ENCODE measurements at places on chromosomes 5 and 9. TPM values are rescaled to one million over a fixed set of nuclear protein-coding genes. Genes with fewer than 3 reads are reported as not detected.

DNA sequence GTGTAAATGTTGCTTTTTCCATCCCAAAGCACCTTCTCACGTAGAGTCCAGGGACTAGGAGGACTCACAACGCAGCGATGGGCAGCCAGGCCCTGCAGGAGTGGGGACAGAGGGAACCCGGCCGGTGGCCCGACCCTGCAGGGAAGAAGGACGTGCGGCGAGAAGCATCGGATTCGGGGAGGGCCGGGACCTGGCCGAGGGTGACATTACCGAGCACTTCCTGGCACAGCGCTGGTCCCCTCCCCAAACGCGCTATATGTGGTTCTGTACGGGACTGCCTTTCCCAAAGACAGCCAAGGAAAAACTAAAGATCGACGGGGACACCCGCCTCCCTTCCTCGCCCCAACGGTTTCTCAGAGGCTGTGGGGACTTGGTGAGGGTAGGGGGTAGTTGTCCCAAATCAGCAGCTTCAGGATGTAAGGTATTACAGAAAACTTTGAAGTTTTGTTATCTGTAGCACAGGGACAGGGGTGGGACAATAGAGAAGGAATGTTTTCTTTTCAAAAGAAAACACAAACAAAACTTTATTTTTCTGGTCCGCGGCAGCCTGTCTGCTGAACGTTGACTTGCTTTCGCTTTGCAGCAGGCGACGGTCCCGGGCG, 887 bp upstream of the MAP3K1 start:
- peak overlapping the region; percentile 84 for H3K4me3 ChIP-seq
- peak overlapping the region; percentile 91 for H3K27ac ChIP-seq
- H3K4me1 ChIP-seq: peaks cover 35% of the 10 kb centered on the region

DNA sequence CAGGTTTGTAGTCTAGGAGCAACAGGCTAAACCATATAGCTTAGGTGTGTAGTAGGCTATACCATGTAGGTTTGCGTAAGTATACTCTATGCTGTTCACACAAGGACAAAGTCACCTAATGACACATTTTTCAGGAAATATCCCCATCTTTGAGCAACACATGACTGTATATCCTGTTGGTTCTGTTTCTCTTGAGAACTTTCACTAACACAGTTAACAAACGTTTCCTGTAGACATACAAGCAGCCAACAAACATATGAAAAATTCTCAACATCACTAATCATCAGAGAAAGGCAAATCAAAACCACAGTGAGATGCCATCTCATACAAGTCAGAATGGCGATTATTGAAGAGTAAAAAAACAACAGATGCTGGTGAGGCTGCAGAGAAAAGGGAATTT, 68.2 kb downstream of the NR2F1-AS1 start:
- H3K4me3 ChIP-seq: no peak overlapping the region
- H3K27me3 ChIP-seq: no peaks in the 10 kb centered on the region
- H3K4me1 ChIP-seq: no peaks in the 10 kb centered on the region

DNA sequence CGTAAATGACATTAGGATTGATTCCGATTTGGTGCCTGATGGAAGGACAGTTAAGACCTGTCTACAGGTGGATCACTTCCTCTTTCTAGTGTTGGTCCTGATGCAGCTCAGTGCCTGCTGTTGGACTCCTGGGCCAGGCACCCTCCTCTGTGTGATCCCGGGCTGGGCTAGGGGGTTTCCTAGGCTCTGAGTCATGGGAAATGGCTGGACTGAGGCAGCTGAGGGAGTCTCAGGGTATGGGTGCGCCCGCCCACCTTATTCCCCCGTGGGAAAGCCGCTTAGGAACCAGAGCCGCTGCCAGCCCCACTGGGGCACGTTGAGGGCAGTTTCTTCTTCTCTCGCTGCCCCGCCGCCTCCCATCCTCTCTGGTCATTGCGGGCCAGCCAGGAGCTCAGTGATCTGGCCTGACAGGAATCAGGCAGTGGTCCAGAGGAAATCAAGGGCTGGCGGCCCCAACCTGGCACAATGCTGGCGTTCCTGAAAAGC, 12.9 kb downstream of the TCF7 start:
- DNase-seq: no peak
- H3K4me3 ChIP-seq: no peak overlapping the region
- H3K27me3 ChIP-seq: no peaks in the 10 kb centered on the region
- no peaks in the 10 kb centered on the region for H3K36me3 ChIP-seq

CCDC127 gene
- 10.2 TPM for total RNA-seq

DNA sequence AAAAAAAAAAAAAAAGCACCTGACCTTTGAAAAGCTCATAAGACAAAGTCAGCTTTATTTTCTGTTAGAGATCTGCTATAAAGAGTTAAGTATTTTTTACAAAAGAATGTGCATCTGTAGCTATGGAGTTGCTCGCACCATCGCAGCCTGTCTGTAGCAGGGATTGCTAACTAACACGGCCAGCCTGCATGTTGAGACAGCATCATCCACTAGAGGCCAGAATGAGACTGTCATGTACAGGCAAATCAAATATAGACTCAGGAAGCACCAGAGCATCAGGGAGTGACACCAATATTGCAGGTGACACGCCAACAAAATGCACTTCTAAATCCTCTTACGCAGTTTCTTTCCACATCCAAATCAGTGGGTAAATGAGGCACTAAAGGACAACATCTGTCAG, 136.3 kb upstream of the RASEF start:
- H3K27me3 ChIP-seq: peaks cover 50% of the 10 kb centered on the region
- no peak overlapping the region for H3K27ac ChIP-seq
- H3K36me3 ChIP-seq: no peaks in the 10 kb centered on the region
- no peak overlapping the region for H3K4me3 ChIP-seq

- no peaks in the 10 kb centered on the region for H3K4me1 ChIP-seq
- H3K4me3 ChIP-seq: no peak overlapping the region
- no peak for DNase-seq
- H3K27me3 ChIP-seq: no peaks in the 10 kb centered on the region
Measured at GRCh38 chr9:98783518-98784226, 12.7 kb downstream of the ANKS6 start.

DMGDH gene
- total RNA-seq: 1.2 TPM

DNA sequence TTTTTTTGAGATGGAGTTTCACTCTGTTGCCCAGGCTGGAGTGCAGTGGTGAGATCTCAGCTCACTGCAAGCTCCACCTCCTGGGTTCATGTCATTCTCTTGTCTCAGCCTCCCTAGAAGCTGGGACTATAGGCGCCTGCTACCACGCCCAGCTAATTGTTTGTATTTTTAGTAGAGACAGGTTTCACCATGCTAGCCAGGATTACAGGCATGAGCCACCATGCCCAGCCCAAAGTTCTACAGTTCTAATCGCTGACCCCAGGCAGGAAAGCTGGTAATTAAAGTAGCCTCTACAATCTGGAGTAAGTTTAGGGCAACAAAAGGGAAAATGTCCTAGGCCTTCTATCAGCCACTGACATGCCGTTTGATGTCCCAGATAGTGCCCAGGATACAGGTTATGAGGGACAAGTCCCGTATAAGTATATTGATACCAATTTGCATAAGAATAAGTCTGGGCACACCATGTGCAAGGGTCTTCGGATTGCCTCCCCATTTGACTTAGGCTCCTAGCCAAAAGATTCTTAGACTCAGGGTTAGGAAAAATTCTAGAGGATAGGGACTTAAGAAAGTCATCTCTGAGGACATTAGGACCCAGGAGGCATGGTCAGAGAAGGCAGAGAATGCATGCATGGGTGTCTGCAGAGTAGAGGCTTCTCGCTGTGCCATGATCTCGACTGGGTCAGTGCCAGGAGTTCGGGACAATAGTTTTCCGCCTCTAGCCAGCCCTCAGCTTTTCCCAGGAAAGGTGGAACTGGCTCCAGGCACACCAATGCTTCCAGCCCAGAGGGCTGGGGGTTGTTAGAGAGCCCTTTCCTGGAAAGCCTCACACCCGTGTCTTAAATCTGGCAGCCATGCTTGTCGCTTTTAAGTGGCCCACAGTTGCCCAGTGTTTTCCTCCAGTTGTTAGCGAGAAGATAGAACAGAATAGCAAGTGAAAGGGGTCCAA, 1111.1 kb downstream of the TAF11L14 start:
- no peaks in the 10 kb centered on the region for H3K27me3 ChIP-seq
- H3K4me1 ChIP-seq: no peaks in the 10 kb centered on the region
- no peak overlapping the region for H3K4me3 ChIP-seq
- H3K27ac ChIP-seq: no peak overlapping the region

DNA sequence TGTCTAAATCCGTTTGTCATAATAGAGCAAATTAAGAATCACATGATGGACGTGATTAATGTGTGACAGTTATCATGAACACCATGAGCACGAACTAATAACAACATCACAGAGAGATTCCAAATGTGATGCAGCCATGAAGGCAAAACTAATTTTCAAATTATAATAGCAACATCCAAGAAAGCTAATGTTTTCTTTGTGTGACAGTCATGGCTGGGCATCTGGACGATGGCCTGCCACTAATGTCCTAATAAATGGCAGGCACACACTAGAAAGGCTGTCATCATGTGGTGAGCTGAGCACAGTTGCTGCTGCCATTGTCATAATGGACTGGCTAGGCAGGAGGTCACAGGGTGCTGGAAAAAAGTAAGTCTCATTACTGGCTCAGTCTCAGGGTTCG, 280.0 kb upstream of the EFNA5 start:
- no peak overlapping the region for H3K27ac ChIP-seq
- H3K27me3 ChIP-seq: no peaks in the 10 kb centered on the region
- H3K4me1 ChIP-seq: peaks cover 10% of the 10 kb centered on the region
- H3K36me3 ChIP-seq: no peaks in the 10 kb centered on the region
- no peak overlapping the region for H3K4me3 ChIP-seq
- DNase-seq: no peak

GRCh38 chr5:59943452-59944113, 50.1 kb upstream of the PDE4D start:
- DNase-seq: no peak
- no peaks in the 10 kb centered on the region for H3K36me3 ChIP-seq
- H3K27ac ChIP-seq: no peak overlapping the region

Measured in mesothelial cell of epicardium (in vitro differentiated cells).